ENCODE measurements at places on chromosomes 3 and 15.

- DNase-seq, result no peak
These were observed 3.4 kb upstream of the DZIP1L start for GRCh38 chr3:138118612-138119422.

DNA sequence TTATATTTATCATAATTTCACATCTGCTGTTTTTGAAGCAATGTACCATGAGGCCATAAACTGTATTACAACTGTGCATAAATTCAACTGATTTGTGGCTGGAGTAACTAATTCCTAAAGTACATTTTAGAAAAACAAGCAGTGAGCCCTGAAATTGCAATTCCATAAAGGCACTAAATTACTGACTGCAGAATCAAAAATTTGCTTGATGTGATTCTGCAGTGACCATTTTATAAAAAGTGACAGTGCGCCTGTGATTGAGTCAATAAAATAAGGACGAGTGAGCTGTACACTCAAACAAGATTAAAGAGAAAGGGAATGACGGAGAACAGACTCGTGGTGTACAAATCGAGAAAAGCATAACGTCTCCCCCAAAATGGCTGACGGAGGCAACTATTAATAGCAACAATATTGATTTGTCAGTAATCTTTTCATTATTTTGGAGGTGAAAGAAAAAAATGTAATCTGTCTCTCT, 121.4 kb upstream of the MEIS2 start:
- no peak for DNase-seq

DNA sequence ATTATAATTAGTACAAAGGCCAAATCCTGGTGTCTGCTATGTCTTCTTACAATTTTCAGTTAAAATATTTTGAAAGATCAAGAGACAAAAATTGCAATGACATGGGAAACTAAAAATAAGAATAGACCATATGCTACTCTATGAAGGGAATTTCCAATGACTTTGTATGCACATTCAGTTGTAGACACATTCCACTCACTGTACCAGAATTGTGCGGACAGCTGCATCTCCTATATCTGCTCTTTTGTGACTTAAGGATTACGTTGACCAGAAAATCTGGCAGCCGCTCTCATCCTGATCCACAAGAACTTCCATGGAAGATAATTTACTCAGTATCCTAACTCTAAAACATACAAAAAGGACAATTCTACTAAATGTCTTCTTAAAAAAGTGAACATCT, 493.9 kb upstream of the KCNMB2 start:
- no peak for DNase-seq

DNA sequence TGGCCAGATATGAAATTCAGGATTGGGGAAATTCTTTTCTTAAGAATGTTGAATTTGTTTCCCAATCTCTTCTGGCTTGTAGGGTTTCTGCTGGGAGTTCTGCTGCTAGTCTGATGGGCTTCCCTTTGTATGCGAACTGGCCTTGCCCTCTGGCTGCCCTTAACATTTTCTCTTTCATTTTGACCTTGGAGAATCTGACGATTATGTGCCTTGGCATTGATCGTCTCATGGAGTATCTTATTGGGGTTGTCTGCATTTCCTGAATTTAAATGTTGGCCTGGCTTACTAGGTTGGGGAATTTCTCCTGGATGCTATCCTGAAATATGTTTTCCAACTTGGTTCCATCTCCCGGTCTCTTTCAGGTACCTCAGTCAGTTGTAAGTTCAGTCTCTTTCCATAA, 152.2 kb downstream of the CFAP20DC start:
- no peak for DNase-seq

DNA sequence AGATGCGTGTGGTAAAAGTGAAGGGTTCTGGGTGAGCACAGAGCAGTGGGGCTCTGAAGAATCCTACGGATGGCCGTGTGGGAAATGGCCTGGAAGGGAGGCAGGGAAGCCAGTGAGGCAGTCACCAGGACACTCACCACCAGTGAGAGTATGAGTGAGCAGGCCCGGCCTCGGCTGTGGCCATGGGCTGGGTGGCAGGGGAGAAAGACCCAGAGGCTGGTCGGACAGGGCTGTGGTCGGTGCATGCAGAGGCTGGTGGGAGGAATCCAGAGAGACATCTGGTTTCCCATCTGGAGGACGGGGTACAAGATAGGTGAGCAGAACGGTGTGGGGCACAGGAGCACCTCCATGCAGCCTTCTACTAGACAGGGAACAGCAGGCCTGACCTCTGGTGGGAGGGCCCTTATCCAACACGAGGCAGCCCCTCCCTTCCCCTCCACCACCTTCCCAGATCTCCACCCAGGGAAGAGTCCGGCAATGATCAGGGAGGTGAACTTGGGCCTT, 10.1 kb downstream of the PCSK6 start:
- DNase-seq, result no peak

- DNase-seq, result no peak
These were observed 16.8 kb downstream of the HACD2 start for GRCh38 chr3:123568034-123568433.

DNA sequence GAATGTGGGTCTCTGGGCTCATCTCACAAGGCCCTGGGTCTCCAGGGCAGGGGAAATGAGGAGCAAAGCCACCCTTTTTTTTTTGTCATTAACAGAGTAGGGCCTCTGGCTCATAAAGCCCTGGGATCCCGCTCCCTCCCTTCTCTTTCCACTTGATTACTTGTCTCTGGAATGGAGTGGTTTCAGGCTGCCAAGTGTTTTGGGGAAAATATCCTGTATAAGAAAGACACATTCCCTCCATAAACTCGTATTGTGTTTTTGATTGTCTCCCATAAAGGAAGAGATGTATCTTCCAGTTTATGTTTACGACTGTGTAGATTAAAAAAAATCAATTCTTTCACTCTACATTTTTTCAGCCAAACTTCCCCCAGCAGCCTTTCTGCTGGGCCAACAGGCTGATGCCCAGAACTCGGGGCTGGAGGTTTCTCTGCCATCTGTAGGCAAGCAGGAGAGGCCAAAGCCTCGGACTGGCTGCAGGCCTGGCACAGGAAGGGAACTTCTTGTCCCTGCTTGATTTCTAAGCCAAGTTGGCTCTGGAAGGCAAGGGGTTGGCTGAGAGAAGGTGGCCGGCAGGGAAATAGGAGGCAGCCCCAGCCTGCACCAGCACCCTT, 49.4 kb upstream of the INSYN1 start:
- no peak for DNase-seq

DNA sequence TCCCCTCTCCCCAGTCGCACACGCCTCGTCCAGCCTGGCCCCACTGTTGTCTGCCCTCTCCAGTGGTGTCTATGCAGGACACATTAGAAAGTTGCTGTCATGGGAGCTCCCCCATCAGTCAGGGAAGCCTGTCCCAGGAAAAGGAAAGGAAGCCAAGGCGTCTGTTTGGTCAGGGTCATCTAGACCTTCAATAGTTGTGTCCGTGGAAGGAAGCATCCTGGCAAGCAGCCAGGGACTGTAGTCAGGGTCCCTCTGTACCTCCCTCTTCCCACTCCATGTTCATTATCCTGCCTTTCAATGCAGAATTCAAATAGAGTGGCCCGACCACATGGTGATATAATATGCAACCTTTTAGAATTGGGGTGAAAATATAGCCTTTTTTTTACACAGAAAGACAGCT, 60.7 kb upstream of the RAB6B start:
- DNase-seq, result no peak

- no peak for DNase-seq
These were observed 130.1 kb downstream of the UACA start for GRCh38 chr15:70633103-70633831.

GRCh38 chr3:136954251-136954650, 3.5 kb upstream of the IL20RB start:
- no peak for DNase-seq

DNA sequence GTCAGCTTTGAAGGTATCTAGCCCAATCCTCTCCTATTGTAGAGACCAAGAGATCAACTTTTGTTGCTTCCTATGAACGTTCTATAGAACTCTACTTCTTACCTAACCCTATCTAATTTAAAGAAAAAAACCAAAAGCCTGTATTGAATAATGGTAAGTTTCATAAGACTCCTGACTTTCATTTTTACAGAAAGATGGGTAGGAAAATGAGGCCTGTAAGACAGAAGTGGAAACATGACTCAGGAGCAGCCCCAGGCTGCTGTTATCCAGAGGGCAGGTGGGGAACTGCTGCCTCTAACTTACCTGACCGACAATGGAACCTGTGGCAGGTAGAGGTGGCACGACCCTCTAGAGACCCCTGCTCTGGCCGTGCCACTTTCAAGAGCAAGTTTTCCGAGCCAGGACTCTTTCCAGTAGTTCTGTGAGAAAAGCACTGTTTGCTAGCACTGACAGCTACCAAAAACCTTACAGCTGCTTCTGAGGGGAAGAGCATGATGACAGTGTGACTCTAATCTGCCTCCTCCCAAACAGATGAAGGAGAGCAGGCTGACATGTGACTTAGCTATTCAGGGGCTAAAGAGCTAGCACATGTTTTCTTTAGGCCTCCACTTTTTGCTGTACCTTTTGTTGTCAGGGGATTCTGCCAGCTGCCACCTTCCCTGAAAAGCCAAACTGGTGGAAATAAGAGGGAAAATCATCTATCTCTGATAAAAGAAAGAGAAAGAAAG, 17.5 kb downstream of the POPDC2 start:
- DNase-seq, result no peak

GRCh38 chr15:33679061-33679460, 289.2 kb upstream of the CHRM5 start:
- no peak for DNase-seq
